ENCODE measurements at places on chromosomes 11 and 22.

DNA sequence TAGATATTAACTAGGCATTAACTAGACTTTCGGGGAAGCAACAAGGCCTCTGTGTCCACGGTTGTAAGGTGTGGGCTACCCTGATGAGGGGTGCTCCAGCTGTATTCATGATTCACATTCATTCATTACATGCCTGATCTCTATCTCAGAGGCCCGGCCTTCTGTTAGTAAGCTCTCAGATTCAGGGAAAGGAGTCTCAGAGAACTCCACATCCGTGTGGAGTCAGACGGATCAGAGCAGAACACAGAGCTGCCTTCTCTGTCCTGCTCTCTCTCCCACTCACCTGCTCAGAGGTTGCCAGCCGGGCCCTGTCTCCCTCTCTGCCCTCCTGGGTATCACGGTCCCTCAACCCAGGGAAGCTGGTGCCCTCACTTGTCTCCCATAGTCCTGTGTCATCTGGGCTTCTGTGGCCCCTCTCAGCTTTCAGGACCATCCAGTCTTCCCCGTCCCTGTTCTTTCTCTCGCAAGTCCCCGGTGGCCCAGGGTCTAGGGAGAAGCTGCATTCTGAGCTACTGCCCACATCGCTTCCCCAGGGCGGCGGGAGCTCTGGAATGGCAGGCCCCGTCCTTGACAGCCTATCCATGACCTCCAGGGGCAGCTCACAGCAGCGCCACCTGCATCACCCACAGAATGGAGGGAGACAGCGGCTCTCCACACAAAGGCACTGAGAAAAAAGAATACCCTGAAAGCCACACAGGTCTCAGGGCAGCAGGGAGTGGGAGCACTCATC is 4.3 kb downstream of the TP53AIP1 start:
- no peak for DNase-seq

DNA sequence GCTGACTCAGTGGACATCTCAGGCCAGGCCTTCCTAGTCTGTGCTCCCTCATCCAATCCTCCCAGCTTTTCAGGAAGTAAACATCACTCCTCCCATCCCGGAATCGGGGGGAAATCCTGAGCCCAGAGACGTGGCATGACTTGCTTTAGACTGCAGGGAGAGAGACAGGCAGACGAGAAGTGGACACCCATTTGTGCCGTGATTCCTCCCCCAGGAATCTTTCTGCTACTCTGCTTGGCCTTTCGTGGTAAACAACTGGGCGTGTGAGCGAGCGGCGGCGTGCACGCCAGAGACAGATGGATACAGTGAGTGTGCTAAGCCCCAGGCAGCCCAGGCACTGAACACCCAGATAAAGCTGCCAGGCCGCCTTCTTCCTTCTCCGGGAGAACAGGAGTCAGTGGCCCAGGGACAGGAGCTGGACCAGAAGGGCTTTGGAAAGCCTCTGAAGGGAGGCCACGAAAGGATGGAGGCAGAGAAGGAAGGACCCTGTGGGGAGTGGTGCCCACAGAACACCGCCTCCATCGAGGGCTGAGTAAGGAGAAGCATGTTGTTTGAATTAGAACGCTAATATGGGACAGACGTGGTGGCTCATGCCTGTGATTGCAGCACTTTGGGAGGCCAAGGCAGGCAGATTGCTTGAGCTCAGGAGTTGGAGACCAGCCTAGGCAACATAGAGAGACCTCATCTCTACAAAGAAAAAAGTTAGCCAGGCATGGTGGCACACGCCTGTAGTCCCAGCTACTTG is 53.0 kb upstream of the PRR5 start:
- no peak for DNase-seq

DNA sequence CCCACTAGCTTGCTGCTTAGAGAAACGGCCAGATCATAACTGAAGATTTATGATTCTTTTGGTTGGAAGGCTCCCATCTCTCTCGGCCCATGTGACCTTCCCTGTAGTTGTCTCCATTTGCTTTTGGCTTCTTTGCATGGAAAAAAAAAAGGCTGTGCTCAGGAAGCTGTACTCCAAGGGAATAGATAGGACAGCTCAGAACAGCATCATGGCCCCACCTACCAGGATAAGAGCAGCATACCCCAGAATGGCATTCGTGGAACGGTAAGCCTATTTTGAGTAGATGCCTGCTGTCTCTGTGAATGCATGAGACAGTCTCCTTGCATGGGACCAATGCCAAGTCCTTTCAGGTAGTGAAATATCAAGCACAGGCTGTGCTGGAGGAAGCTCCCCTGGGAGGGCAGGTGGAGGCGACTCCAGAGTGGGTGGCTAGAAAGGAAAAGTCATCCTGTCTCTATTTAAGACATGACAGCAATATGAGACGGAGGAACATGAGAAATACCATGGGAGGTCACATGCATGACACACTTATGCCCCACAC is 94.1 kb upstream of the AMOTL1 start:
- DNase-seq = no peak

GRCh38 chr11:65459552-65459951 is 37.0 kb downstream of the NEAT1 start:
- DNase-seq = no peak

GRCh38 chr11:127288926-127289325 is 288.4 kb upstream of the KIRREL3 start:
- no peak for DNase-seq

GRCh38 chr22:31344256-31344577 is 1.9 kb downstream of the PATZ1 start:
- no peak for DNase-seq

DNA sequence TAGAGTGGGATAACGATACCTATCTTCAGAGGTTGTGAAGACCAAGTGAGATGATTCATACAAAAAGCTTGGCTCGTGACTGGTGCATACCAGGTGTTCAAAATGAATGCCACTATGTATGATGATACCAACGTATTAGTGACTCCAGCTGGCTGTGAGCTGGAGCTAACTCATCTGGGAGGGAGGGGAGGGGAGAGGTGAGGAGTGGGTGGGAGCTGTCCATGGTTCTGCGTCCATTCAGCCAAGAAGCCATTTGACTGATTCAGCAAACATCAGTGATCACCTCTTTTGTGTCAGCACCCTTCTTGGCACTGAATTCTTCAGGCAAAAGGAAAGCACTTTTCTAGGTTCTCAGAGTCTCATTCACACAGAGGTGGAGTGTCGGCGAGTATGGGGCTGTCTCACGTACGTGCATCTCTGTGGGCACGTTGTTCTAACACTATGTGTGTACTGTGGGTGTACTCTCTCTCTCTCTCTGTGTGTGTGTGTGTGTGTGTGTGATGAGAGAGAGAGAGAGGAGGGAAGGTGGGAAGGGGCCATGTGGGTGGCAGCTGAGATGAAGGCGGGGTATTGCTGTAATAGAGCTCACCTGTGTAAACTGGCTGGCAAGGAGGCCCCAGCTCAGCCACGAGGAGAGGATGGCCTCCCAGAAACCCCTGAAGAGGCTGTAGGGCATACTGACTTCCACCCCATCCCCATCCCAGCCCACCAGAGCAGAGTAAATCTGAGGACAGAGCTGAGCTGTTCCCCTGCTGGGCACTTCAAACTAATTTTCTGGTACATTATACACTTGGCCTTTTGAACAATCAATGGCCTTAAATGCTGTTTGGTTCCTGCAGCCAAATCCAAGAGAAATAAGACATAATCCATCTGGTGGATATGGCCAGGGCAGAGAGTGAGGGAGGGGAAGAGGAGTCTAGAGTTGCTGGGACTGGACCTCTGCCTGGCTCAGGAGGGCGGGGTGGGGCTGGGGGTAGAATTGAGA is 96.1 kb upstream of the THY1 start:
- DNase-seq = peak; percentile 16

GRCh38 chr11:35826949-35827348 is 116.9 kb upstream of the LDLRAD3 start:
- no peak for DNase-seq

- no peak for DNase-seq
These were observed 5.5 kb downstream of the CATSPER1 start for GRCh38 chr11:66020618-66021357.

DNA sequence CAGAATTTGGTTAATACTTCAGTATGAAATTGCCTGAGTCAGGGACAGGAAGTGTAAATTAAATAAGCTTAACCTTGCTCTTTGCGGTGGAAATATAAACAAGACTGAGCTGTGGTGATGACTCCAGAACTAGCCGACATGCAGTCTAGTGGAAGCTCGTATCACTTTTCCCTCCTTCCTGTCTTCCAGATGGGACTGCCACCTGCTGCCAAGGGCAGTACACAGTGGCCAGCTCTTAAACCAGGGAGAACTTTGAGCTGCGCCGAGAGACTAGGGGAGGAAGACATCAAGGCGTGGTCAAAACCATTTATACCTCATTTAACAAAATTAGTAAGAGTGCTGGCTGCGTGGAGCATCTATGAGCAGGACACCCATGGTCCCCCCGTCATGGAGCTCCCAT is 31.3 kb upstream of the CTTN start:
- DNase-seq = no peak

- DNase-seq = no peak
These were observed 370.9 kb downstream of the TBC1D22A start for GRCh38 chr22:47133061-47133969.

DNA sequence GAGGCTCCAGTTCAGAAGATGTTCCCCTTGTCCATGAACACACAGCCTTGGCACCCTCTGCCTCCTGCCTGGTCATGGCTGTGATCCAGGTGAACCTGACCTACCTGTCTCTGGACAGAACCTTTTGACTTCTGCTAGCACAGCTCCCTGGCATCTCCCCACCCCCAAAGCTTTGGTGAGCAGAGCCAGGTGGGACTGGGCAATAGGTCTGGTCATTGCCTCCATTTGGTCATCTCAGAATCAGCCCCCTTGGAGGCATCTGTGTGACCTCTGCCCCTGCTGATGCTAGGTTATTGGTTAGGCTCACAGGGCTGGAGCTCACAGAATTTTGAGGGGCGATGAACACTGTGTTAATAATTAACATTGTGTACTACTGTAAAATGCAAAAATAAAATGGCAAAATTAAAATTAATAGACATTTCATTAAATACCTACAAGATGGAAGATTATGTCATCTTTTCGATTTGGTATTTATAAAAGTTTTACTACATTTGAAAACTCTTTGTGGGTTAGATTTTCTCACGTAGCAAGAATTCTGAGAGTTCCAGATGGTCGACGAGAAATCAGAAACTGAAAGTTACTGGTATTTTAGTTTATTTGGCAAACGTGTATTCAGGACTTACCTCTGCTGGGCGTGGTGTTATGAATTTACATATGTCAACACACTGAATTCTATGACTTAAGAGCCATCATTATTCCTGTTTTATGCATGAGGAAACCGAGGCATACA is 8.3 kb upstream of the KIAA0930 start:
- no peak for DNase-seq

- DNase-seq = no peak
These were observed 40.3 kb downstream of the TPBGL start for GRCh38 chr11:75280770-75281468.

GRCh38 chr22:30829901-30830550 is 135.4 kb downstream of the OSBP2 start:
- DNase-seq = no peak

DNA sequence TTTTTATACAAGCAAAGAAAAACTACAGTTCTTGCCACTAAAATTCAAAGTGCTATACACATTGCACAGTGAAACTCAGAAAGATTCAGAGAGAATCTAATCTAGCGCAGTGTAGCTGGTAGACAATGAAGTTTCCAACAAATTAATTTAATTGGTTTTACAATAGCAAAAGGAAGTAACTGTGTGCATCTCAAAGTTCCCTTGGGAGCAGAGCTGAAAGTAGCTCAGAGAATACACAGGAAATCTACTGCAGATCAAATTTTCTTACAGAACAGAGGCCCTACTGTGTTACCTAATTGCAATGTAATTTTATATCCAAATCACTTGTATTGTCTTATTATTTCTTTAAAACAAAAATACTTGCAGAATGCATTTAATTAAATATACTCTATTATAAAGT is 1396.2 kb upstream of the TENM4 start:
- no peak for DNase-seq

DNA sequence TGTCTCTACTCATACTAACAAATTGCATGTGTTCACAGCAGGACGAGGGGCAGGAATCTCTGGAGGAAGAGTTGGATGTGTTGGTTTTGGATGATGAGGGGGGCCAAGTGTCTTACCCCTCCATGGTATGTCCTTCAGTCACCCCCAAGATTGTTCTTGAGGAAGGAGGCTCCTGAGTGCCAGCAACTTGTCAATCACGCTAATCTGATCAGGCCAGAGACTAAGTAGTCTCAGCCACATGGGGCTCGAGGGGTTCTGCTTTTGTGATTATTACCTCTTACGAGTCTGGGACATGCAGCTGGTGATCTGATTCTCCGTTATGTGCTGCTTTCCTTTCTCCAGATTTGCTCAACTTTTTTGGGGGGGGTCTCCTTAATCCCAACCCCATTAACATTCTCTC is 54.3 kb downstream of the CTNND1 start:
- no peak for DNase-seq

- no peak for DNase-seq
These were observed 61.5 kb upstream of the HMGXB4 start for GRCh38 chr22:35195821-35196220.

DNA sequence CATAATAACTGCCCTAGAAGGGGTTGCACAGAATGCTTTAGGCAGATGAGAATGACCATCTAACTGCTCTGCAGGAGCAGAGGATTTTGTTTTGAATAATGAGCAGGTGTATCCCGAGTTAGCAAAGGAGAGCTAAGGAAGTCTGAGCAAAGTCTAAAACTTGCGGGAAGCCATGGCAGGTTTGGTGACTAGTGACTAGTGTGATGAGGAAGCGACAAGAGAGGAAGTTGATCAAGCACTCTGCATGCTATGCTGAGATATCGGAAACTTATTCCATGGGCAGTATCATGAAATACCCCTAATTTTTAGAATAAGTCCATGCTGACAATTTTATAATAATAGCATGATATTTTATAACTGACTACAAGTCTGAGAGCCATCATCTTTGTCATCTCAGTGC is 12.9 kb downstream of the OLFML1 start:
- DNase-seq = no peak

All from stimulated activated CD4-positive, alpha-beta T cell treated with anti-CD3 and anti-CD28 coated beads, TNF-alpha, amount 100 ng/mL, for 24 hours (primary cell).